ENCODE measurements at places on chromosomes 12 and 14.
A peak's percentile ranks its signal among the peaks of the same experiment; 100 is the strongest.

GRCh38 chr12:10130042-10130441 is at the start of gene CLEC7A:
TSS of gene CLEC7A (minus strand) at chr12:10130199. CDS start at chr12:10130082, 117 bp downstream.
- no peak for DNase-seq

- peak; percentile 83 for DNase-seq
These were observed 3.7 kb downstream of the REM2 start for GRCh38 chr14:22886500-22887259.

- no peak for DNase-seq
These were observed 58.0 kb downstream of the FAR2 start for GRCh38 chr12:29207120-29207519.

GRCh38 chr12:69056743-69057515 is 124.0 kb upstream of the CPM start:
- DNase-seq: no peak

- DNase-seq: no peak
These were observed 26.7 kb downstream of the C12orf75 start for GRCh38 chr12:105357162-105357691.

DNA sequence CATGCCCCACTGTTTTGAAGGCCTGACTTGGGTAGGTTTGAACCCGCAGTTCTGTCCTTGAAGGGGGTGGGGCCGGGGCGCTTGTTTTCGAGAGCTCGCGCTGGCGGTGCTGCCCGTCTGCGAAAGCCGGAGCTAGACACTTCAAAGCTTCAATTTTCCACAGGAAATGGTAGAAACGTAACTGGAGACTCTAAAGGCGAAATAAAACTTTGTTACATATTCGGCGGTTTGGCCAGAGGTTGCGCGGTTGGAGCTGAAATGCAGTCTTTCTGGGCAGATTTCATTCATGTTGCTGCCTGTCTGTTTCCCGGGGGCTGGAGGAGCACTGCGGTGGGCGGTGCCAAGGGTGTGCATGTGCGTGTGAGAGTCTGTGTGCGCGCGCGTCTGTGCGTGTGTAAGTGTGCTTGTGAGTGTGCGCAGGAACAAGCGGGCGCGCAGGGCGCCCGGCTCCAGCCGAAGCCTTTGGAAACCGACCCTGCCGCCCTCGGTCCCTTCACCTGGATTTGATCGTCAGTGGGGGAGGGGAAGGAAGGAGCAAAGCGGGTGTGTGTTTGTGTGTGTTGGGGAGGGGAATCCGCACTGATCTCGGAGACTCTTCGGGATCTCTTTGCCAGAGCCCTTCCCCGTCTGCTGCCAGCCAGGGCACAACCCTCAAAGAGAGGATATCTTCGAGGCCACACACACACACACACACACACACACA is 227.7 kb upstream of the CRY1 start:
- peak; percentile 83 for DNase-seq

GRCh38 chr14:104331871-104332605 is 193.7 kb downstream of the KIF26A start:
- no peak for DNase-seq

- no peak for DNase-seq
These were observed 469.8 kb upstream of the SEL1L start for GRCh38 chr14:82003426-82003825.

DNA sequence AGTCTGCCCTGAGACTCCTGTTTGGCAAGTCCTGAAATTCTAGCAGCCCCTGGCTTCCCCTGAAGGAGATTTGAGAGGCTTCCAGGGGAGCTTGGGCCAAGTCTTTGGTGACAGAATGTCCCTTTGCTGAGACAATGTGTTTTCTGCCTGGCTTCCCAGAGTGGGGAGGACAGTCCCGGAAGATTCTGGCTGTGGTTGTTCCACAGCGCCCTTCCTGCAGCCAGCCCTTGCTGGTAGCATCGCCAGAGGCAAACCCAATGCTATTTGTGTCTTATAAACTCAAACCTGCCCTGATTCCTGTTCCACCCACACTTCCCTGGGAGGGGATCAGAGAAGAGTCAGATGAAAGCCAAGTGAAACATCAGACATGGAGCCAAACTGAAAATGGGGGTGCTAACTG is 56.4 kb upstream of the OAS1 start:
- DNase-seq: no peak

DNA sequence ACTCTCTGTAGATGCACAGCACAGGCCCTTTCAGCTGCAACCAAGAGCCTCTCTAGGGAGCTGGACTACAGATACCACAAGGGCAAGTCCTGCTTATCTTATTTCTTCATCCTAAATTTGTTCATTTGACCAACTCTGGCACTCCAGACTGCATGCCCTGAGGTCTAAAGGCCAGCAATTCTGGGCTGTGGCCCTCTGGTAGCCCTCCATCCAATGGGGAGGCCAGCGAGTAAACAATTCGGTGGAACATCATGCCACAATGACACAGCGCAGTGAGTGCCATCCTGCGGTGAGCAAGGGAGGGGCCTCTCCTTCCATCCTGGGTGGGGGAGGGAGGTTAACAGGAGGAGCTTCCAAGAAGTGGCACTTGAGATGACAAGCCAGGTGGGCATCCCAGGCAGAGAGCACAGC is 652 bp upstream of the SELPLG start:
- DNase-seq: no peak

DNA sequence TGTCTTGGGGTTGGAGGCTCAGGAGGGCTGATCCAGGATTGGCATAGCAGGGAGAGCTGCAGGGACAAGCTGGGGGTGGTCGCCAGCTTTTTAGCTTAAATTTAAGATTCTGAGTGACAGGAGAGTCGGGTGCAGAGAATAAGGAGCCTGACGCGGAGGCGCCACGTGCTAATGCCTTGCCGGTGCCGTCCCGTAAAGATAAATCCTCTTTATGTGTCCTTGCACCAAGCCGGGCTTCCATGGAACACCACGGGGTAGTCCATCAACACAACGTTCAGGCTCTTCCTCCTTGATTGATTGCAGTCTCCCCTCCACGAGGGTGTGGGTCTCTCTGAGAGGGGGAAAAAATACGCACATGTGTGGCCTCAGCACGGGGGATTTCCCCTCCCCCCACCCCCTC is 3.9 kb downstream of the DLK1 start:
- DNase-seq: no peak

DNA sequence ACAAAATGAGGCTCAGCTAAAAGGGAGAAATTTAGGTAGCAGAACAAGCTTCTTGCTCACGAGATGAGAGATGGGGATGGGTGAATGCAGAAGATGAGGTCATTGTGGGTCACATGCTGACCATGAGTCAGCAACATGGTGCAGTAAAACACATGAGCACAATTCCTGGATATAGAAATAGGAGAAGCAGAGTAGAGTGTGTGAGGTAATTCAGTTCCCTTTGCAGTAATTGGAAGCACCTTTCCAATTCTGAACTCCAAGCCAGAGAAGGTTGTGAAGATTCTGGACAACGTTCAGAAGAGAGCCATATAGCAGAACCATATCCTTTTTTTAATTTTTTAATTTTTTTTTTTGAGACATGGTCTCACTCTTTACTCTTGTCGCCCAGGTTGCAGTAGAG is 62.0 kb upstream of the LMNTD1 start:
- DNase-seq: no peak

GRCh38 chr12:118136559-118137003 is 657 bp downstream of the PEBP1 start:
- DNase-seq: no peak

GRCh38 chr14:61296719-61297502 is 15.8 kb upstream of the TMEM30B start:
- DNase-seq: peak; percentile 63

- DNase-seq: no peak
These were observed 1.0 kb downstream of the APOF start for GRCh38 chr12:56361487-56362129.

DNA sequence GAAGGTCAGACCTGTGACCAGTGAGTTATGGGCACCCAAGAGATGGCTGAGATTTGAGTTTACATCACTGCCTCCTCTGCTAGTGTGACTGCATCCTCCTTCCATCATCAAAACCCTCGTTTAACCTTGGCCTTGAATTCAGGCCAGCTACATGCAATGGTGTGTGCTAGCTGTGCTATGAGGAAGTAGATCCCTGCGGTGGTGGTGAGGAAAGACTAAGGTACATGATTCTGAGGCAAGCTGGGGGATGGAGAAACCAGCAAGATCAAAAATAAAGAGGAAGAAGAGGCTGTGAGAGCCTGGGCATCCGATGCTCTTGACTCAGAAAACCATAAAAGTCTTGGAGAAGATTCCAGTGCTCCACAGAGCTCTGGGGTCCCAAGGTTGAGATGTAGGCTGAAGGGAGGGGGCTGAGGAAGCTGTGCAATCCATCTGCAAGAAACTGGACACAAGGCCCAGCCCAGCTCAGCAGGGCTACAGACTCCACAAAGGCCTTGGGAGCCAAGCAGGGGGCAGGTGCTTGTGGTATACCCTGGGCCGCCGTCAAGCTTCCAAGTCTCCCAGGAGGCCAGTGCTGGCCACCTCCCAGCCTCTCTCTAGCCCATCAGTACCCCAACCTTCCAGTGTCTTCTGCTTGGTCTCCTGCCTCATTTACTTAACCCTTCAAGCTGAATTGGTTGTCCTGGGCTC is 774.8 kb downstream of the VRK1 start:
- DNase-seq: no peak

- DNase-seq: no peak
These were observed 14.3 kb upstream of the GTF2A1 start for GRCh38 chr14:81235096-81235495.

DNA sequence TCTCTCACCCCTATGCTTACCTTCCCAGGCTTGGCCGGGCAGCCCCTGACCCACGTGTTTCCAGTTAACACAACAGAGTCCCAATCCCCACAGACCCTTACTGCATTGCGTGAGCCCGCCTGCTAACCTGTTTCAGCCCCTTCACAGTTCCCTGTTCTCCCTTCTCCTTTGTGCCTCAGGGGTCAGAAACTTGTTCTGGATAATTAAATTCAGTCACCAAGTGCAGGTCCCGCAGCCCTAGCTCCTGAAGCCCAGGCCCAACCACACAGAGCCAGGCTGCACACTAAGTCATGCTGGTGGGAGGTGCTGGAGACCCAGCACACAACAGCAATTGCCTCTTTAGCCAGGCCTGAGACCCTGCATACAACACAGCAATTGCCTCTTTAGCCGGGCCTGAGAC is 9.6 kb downstream of the ISM2 start:
- no peak for DNase-seq

DNA sequence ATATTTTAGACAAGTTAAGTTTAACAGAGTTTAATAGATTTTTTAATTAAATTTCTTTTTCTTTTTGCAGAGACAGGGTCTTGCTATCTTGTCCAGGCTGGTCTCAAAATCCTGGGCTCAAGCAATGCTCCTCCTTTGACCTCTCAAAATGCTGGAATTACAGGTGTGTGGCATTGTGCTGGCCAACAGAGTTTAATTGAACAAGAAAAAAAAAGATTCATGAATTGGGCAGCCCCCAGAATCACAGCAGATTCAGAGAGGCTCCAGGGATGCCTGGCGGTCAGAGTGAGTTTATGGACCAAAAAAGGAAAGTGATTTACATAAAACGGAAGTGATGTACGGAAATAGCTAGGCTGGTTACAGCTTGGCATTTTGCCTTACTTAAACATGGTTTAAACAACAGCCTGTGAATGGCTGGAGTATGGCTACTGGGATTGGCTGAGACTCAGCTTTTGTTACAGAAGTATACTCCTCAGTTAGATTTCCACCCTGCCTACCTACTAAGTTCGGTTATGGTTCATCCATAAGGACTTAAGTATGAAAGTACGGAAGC is 14.5 kb upstream of the TESPA1 start:
- DNase-seq: no peak

GRCh38 chr12:5140190-5140589 is 96.5 kb downstream of the KCNA5 start:
- no peak for DNase-seq

DNA sequence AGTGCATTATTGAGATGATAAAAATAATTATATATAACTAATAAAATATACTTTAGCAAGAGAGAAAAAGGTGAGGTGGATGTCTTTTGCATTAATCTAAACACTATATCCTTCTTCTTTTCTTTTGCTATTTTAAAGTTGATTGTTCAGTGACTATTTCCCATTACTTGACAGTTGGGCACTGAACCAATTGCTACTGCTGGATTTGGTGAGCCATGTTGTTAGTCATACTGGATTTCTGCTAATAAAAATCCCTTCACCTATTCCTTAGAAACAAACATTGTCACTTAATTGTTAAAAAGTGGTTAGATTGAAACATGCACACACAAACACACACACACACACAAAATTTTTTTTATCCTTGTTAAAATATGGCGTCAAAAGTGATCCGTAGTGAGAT is 251.6 kb upstream of the ALG10 start:
- no peak for DNase-seq

- no peak for DNase-seq
These were observed 36.1 kb upstream of the PRB2 start for GRCh38 chr12:11431486-11431885.

DNA sequence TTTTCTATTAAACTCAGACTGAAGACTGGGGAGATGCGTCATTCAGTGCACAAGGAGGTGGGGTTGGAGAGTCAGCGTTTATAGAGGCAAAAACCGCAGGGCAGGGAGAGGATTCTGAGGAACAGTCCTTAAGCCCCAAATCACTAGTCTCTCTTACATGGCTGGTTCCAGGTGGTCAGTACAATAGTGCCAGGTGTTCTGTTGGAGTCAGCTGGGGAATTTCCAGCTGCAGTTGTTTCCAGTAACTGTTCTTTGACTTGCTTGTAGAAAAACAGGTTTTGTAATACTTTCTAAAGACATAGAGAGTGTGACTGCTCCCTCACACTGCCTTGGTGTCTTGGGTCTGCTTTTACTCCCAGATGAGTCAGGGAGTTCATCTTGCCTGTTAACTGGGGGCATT is 192.2 kb downstream of the TMTC3 start:
- no peak for DNase-seq

- DNase-seq: peak; percentile 48
These were observed 3.7 kb upstream of the NECAP1 start for GRCh38 chr12:8078398-8078797.

- no peak for DNase-seq
These were observed 131.8 kb upstream of the KRAS start for GRCh38 chr12:25382311-25383106.
